ENCODE measurements at places on chromosomes 6 and 20. TPM values are rescaled to one million over a fixed set of nuclear protein-coding genes. Genes with fewer than 3 reads are reported as not detected.

DNA sequence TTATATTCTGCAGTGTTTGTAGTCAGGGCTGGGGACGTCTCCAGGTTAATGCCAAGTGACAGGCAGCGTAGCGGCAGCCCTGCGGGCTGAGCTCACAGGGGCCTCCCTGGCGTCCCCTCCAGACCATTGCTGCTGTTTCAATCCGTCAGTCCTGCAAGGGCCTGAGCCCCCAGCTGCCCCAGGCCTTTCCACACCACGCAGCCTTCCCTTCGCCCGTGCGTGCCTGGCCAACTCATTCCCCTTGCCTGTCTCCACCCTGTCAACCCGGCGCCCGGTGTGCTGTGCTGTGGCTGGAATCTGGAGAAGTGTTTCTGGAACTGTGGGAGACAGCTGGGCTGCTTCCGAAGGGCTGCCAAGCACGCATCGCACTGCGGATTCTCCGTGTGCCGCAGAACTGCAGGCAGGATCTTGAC, 11.9 kb downstream of the BHLHE23 start:
- DNase-seq = no peak

The OPRM1 gene
- total RNA-seq = not detected

- DNase-seq = no peak
Measured at GRCh38 chr6:157187182-157188083, 135.9 kb downstream of the TMEM242 start.

GRCh38 chr6:121770943-121771342, 335.5 kb downstream of the GJA1 start:
- DNase-seq = no peak

- DNase-seq = no peak
Measured at GRCh38 chr6:21612067-21612745, 18.7 kb downstream of the SOX4 start.

The RHAG gene
- not detected for total RNA-seq

GRCh38 chr6:25613415-25613814, 38.6 kb upstream of the SCGN start:
- no peak for DNase-seq

- DNase-seq = no peak
Measured at GRCh38 chr6:33373960-33374910, 17.4 kb upstream of the KIFC1 start.

DNA sequence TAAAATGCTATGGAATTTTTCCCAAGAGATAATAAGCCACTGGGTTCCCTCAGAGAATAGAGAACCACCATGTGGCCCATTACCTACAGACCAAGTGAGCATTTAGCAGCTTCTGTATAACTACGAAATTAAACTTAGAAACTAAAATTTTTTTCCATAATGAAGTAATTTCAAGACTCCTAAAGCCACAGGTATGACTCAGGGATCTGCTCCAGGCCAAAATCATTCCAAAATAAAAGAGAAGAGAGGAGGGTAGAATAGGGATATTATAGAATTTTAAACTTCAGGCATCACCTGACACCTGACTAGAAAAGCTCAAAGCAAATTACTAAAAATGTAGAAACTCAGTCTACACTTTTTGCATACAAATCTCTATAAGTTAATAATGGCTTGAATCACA, 108.9 kb upstream of the DST start:
- no peak for DNase-seq

The PLCB4 gene
- total RNA-seq = 45.3 TPM

The DPPA5 gene
- not detected for total RNA-seq

GRCh38 chr6:165469483-165469882, 160.1 kb upstream of the C6orf118 start:
- no peak for DNase-seq

GRCh38 chr6:112310439-112311125, 36.5 kb upstream of the RFPL4B start:
- DNase-seq = no peak

GRCh38 chr6:35215665-35216411, 2.1 kb downstream of the SCUBE3 start:
- DNase-seq = no peak

DNA sequence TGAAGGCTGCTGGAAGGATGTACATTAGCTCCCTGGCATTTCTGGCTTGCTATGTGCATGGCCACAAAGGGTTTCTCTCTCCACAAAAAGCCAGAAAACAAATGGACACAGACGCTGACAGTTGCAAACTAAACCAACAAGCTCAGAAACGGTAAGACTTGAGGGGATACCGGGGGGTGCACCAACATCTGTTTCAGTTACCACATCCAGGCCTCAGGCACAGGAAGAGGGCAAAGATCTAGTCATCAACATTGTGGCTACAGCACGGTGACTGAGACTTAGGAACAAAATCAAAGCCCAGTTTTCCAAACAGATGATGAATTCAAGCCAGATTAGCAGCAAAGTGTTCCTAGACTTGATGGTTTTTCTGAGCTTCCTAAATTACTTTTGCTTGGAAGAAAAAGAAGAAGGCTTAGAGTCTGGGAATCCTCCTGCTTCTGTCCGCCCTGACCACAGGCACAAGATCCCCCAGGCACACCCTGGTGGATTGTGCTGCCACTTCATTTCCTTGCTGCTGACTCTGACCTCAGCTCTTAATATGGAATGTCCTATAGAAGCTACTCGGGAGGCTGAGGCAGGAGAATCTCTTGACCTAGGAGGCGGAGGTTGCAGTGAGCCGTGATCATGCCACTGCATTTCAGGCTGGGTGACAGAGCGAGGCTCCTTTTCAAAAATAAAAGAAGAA, 54.2 kb upstream of the ADGRF1 start:
- no peak for DNase-seq

The DDX39B gene
- total RNA-seq = 269 TPM

DNA sequence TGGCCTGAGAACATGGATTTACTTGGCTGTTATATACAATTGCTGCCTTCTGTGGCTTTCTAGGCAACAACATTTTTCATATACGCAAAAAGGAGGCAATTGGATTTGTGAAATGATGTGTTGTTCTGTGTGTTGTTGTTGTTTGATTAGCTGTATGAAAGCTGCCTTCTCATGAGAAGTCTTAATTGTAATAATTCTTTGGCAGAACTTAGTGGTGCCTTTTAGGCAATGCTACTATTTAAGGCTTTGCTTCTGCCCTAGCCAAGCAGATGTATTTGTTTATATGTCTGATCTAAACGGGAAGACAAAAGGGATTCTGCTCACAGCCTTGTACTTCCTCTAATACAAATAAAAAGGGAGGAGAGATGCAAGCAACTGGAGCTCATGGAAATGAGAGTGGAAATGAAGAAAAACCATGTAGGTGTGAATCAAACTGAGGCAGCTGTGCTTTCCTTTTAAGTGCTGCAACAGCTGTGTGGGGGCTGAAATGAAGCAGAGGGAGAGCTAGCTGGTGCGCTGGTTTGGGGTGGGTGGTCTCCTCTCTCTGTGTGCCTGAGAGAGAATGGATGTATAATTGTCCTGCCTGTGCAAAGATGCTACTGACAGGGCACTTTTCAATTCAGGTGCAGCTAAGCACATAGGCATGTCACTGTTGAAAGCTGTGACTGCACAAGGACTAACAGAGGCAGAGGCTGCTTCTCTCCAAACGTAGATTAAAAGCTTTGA, 386.9 kb upstream of the MAN1A1 start:
- no peak for DNase-seq

GRCh38 chr6:170124150-170124549, 166.7 kb downstream of the DLL1 start:
- no peak for DNase-seq

DNA sequence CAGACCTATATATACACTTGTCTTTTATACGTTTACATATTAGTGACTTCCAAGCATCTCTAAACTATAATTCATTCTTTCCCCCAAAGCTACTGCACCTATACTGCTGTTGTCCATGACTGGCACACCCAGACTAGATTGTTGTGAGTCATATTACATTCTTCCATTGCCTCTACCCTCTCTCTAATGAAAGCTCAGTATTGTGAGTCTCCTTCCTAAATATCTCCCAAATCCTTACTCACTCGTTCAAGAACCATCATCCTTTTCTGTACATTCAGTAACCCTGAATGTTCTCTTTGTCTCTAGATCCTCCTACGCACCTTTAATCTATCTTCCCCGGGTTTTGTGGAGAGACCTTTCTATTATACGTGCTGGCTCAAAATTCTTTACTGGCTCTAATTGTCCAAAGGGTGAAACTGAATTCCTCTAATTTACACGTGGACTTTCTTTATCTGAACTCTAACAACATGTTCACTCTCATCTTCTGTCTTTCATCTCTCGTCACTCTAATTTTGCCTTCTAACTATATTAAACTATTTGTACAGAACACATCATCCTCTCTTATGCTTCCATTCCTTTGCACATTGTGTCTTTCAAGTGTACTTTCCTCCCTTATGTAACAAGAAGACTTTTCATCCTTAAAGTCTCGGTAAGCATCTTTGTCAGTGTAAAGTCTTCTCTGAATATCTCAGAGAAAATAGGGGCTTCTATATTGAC, 109.3 kb downstream of the IBTK start:
- no peak for DNase-seq

The SLC52A3 gene
- total RNA-seq = 22.8 TPM

GRCh38 chr6:28311139-28311823, 24.7 kb downstream of the ZSCAN31 start:
- DNase-seq = no peak

The ZNF311 gene
- 2.0 TPM for total RNA-seq

- DNase-seq = no peak
Measured at GRCh38 chr6:10393544-10394225, 21.2 kb downstream of the TFAP2A start.

DNA sequence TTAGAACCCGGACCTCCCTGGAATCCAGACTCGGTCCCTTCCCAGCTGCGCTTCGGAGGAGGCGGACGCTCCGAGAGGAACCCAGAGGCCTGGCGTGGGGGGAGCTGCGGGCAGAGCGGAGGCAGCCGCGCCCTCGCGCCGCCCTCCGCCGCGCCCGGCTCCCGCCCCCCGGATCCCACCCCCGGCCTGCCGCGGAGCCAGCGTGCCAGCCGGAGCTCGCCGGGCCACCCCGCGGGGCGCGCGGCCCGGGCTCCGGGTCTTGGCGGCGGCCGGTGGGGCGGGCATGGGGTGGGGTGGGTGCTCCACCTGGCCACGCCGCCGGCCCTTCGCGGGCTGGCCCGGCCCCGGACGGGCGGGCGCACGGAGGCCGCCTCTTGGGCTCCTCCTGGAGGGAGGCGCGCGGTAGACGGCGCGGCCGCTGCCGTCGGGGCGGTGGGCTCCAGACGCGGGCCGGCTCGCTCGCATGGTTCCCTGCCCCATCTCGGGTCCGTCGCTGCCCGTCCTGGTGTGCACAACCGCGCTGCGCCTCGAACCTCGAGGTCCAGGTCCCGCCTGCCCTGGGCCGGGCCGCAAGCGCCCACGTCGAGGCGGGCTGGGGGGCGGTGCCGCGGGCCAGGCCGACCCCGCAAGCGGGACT, 592 bp upstream of the CDYL start:
- DNase-seq = peak; percentile 78

GRCh38 chr6:84770521-84770920, 6.1 kb upstream of the TBX18 start:
- DNase-seq = no peak

DNA sequence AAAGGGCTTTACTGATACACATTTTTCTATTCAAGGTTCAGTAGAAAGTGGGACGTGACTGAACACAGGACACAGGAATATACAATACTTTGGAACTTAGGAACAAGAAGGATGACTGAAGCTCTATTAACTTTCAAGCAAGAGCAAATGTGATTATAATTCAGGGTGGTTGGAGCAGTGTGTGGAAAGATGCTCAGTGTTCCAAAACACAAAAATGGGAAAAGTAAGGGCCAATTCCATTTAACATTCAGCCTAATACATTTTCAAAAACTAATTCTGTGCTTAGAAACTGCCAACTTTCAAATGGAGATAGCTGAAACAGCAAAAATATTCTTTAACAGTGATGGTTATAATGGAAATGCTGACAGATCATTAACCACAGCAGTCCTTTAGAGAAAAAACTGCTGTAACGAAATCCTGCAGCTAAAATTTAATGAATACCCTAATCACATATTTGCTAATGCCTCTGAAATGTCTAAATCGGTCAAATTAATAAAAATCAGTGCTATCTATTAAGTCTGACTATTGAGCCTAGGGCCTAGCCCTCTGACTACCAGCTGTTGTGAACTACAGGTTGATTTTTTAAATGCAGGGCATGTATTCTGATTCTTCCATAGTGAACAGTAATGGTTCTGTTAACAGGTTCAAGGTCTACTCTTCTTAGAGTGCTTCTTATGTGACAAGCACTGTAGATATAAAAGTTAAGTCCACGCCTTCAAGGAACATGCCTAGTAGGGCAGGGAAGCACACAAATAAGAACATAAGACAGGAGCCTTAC, 45.9 kb downstream of the RARS2 start:
- no peak for DNase-seq

DNA sequence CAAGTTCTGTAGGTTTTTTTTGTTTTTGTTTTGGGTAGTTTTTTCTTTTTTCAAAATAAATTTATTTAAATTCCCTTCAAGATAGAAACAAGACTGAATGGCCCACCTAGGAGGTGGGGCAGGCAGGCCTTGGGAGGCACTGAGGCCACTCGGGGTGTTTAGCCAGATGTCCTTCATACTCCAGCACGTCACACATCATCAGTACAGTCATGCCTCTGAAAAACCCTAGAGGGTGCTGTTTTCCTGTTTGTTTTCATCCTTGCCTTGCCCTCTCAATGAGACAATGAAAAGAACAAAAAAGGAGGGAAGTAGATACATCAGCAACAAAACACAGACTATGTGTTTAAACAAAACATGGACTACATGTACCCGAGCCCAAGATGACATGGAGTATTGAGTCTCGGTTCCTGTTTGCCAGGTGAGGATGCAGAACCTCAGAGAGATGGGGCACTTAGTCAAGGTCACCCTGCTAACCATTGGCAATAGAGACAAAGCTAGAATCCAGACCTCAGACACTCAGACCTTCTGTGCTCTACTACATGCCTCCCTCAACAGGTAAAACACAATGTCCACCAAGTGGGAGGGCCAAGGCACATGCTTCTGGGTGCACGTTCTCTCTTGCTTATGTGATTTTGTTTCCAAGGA, 26.8 kb upstream of the CLIC5 start:
- no peak for DNase-seq

DNA sequence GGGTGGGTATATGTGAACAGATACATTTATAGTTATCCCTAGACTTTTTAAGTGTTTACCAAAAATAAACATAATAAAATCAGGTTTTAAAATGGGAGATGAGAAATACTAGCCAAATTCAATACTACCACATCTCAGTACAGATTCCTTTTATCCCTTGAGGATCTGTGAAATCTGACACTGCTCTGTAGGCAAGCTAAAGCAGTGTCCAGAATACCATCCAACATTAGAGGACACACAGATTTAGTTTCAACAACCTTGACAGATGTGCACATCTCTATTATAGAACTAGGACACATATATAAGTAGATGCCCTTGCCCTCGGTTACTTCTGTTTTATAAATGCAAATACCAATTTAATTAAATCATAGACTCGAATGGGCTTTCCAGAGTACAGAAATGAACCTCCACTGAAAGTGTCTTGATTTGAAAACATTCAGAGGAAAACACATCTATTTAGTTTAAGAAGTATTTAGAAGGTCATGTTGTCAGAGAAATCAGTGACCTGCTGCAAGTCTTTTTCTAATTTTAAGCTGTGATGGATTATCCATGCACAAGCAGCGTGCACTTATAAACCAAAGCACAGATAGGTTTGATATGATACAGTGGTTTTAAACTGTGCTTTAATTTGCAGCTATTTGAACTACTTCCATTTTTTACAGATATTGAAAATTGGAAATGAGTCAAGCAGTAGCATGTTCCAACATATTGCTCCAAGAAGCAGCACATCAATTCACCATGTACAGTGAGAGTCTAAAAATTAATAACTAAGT, 156.3 kb upstream of the EPHA7 start:
- DNase-seq = no peak

Measured in left colon (tissue), 2 donors.